ENCODE measurements at places on chromosomes 6 and 20.

DNA sequence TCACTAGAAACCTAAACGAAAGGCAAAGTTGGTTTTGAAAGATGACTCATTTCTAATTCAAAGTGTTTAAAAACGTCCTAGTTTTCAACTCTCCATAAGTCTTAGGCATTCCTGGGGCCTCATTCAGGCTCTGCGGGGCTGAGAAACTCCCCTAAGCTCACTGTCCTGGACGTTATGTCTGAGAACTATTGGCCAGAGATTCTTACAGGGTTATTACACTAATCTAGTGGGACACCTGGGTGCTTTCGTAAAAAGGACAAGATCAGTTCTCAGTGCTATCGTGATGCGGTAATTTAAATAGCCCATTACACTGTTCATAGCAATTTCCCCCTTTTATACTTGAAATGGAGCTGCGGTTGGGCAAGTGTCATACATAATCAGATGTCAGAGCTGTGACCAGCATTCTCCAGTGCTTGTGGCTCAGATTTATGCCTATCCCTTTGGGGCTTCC, 280.9 kb downstream of the QKI start:
- DNase-seq = no peak

- no peak for DNase-seq
Observed at GRCh38 chr6:25995507-25995906, 32.9 kb downstream of the TRIM38 start.

DNA sequence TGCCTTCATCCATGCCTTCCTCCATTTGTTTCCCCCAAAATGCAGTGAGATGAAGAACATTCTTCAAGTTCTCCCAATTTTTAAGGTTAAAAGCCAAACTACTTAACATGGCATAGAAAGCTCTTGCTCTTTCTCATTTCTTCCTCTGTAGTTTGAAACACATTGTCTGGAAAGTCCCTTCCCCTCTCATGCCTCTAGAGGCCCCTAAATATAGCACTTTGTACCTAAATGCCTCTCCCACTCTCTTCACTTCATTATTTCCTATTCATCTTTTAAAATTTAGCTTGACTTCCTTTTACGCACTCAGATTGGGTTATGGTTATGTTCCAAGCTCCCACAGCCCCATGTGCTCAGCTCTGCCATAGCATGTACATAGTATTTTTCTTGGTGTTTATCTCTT, 389.3 kb downstream of the HDGFL1 start:
- no peak for DNase-seq

DNA sequence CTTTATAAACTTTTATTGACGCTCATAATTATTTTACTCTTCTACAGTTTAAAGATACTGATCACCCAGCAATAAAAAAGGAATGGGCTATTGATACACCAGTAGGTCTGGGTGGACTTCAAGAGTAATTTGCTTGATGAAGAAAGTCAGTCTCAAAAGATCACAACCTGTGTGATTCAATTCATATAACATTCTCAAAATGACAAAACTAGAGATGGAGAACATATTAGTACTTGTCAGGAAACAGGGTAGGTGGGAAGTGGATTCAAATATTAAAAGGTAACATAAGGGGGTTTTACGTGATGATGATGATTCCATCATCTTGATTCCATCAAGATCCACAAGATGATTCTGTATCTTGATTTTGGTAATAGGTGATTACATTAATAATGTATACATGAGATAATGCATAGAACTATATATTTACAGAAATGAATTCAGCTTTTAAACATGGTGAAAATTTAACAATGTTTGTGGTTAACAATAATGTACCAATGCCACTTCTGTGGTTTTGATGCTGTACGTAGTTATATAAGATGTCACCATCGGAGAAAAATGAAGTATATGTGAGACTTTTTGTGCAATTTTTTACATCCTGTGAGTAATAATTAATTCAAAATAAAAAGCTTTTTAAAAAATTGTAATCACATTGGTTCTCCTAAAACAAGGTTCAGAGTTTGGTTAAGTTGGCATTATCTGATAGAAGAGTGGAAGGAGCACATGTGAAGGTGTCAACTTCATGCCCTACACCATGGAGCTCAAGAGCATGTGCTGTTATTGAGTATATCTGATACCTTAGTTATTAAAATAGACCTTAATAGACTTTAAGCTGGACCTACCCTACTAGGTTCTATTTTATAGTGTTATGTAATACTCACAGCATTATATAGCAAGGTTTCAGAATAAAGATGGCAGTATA, 66.3 kb upstream of the DYNLRB1 start:
- DNase-seq = no peak

- no peak for DNase-seq
Observed at GRCh38 chr6:134035823-134036296, 16.6 kb downstream of the SLC2A12 start.

GRCh38 chr20:44018259-44018941, 103.7 kb downstream of the TOX2 start:
- no peak for DNase-seq

DNA sequence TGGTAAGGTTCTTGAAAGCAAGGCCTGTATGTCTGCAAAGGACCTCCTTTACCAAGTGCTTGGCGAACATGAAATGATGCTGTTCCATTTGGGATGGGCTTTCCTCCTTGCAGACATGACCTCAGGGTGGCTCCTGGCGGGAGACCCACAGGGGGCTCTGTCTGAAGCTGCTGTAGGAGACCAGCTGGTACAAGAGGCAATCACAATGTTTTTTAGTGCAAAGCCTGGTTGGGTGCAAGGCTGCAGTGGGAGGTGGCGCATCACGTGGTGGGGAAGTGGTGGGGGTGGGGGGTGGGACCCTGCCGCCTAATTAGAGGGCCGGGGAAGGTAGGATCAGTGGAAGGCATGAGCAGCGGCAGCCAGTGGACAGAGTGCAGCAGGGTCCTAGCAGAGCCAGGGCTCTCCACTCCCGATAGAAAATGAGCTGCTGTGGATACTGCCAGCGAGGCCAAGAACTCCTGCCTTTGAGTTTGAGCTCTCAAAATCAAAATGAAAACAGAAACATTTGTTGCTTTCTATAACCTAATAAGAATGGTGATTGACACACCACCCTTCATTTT, 9.1 kb upstream of the ARMC2 start:
- DNase-seq = no peak

DNA sequence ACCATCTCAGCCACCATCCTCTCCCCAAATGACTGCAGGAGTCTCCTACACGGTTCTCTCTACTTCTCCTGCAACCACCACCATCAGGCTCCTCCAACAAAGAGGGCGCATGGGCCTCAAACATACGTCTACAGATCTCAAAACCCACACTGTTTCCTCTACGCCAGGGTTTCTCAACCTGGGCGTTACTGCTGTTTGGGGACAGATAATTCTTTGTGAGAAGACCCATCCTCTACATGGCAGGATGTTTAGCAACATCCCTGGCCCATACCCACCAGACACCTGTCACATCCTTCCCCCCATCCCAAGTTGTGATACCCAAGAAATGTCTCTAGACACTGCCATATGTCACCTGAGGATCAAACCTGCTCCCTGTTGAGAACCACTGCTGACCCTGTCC, 45.0 kb downstream of the ELMO2 start:
- no peak for DNase-seq

- DNase-seq = no peak
Observed at GRCh38 chr6:98880486-98880885, 46.1 kb downstream of the POU3F2 start.

- DNase-seq = no peak
Observed at GRCh38 chr6:90892271-90892670, 305.4 kb upstream of the MAP3K7 start.

DNA sequence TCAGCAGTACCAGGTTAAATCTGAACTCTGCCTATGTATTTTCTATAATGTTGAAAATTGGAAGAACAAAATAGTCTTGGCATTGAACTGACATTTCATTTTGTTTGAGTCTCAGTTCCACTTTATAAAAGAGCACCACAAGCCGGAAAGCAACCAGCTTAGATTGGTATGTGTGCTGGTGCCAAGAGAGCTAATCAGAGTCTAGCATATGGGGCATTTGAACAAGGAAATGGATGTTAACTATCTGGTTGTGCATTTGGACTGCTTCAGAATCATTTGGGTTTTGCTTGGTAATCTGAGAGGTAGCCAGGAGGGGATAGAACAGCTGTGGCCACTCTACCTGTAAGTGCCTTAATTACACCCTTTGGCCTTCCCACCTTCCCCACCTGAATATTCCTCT, 184.8 kb downstream of the GRIK2 start:
- DNase-seq = no peak

DNA sequence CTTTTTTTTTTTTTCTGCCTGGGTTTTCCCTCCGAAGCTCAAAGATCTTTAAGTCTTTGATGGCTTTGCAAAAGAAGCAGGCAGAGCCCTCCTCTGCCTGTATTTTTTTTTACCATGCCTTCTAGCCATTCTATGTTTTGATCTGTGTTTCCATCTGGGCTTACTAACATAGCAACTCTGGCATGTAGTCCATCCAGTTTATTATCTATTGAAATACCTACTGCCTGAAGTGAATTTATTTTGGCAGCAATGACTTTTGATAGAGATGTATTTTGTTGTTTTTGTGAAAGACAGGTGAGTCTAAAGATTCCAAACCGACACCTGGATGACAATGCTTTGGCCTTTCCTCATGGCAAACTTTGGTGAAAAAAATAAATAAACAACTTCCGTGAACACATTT, 1157.7 kb upstream of the MAP3K7 start:
- no peak for DNase-seq

GRCh38 chr20:63519668-63520503, 679 bp upstream of the PPDPF start:
- no peak for DNase-seq

DNA sequence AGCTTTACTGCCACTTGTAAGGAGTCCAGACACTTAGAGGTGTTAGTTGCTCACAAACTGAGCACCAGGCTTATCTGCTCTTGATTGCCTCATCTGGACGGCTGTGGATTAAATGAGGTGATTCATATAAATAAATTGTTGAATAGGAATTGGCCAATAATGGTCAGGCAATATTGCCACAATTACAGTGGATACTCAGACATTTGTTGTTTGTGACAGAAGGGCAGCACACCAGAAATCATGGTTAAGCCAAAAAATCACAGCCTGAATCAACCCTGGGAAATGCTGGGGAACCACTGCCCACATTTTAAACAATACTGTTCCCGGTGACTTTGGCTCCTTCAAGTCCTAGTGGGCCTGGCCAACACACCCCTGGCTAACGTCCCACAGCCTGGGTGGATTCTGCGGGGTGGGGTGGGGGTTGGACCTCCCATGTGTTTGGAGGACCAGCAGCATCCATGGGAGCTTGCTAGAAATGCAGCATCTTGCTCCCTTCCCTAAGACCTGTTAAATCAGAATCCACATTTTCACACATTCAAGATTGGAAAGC, 29.5 kb upstream of the SPDEF start:
- no peak for DNase-seq

DNA sequence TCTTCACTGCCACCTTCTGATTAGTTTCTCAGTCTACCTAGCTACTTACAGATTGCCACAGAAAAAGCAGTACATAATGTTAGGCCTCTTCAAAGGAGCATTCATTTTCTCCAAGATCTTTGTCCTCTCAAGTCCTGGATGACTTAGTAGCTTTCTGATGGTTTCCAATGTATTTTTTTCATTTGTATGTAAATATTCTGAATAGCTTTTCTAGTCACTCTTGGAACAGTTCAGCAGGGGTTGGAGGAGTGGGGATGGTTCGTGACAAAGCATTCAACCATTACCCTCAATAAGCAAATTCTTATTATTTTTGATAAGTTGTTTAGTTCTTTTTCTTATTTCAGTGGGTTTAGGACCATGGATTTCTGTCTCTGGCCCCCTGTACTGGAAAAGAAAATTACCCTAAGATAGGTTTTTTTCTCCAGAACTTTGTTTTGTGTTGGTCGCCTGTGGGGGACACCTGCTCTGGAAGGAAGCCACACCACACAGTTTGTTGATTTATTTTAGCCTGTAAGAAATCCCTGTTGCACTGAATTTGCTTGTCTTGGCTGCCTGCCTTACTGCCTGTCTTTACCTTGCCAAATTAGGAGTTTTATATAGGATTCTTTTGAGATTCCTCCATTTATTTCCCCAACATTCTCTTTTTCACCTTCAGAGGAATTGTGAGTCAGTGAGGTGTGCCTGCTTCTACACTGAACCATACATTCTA, 247.9 kb downstream of the RFPL4B start:
- no peak for DNase-seq

GRCh38 chr6:135941275-135942025, 89.9 kb downstream of the PDE7B start:
- DNase-seq = no peak

- DNase-seq = no peak
Observed at GRCh38 chr6:34161857-34162515, 16.1 kb upstream of the GRM4 start.

Measured in esophagus muscularis mucosa (tissue), 4 donors.